Activated T-cell treated with anti-CD3 and anti-CD28 coated beads for 24 hours (primary cell): ENCODE measurements at places on chromosomes 2 and 18.

DNA sequence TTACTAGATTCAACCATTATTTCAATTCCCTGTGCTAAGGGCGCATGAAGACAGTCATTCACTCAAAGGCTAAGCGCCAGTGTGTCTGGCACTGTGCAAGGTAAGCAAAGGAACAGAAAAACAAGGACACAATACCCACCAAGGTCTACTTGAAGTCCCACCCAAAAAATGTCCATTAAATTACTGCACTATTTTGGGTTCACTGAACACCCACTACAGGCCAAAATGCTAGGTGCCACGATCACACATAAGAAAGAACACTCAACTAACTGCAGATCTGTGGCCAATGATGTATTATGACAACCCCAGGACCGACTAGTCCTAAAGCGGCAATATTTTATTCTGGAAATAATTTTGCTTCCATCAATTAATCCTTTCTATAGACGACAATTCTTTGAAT, 1.8 kb downstream of the TMEM131 start:
- no peak for DNase-seq

DNA sequence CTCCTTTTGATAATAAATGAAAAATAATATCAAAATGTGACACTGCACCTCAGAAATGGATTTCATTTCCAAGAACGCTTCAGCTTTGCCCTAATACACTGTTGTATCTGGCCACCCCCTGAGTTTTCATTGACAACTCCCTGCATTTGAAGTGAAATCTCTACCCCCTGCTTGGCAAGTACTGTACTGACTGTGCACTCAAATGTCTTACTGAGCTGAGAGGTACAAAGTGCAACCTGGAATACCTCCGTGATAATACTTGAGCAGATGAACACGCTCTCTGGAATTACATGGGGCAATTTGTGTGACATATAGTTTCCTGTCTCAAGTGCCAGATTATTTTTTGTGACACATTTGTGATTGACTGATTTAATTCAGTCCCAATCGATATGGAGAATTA, 231.1 kb downstream of the LRP1B start:
- no peak for DNase-seq

DNA sequence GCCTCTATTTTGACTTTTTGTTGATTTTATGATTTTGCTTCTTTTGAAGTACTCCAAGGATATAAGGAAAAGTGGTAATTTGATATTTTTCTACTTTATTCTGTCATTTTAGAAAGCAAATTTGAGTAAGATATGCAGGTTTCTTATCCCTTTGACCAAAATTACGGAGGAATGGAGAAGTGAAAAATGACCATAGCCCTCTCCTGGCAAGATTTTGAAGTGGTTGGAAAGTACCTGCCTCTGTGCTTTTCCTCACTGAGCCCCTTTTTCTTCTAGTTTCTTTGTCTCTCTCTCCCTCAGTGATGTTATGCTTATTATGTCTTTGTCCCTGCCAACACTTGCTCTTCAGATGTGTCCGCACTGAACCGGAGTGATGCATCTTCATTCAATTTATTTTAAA, 898.1 kb downstream of the EPHA4 start:
- no peak for DNase-seq

DNA sequence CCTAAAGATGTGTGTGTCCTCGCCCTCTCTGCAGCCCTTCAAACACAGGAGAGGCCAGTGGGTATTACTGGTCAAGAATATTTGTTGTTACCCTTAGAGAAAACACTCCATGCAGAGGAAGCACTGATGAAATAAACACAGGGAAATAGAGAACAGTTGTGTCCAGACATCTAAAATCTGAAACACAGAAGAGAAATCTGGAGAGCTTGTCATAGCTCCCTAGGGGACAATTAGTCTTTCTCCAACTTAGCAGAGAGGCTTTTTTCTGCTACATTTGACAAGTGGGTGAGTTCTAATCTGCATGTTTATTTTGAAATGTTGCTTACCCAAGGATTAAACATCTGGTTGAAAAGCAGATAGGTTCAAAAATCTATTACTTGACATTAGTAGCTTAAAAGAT, 190.1 kb downstream of the CTNNA2 start:
- no peak for DNase-seq

- DNase-seq: no peak
Observed at GRCh38 chr2:166417669-166418068, 41.9 kb upstream of the SCN9A start.

GRCh38 chr2:11784747-11785610, 38.5 kb downstream of the LPIN1 start:
- DNase-seq: peak; percentile 23

GRCh38 chr2:23404426-23404825, 19.4 kb downstream of the KLHL29 start:
- no peak for DNase-seq
